ENCODE measurements at places on chromosomes 4 and X.

DNA sequence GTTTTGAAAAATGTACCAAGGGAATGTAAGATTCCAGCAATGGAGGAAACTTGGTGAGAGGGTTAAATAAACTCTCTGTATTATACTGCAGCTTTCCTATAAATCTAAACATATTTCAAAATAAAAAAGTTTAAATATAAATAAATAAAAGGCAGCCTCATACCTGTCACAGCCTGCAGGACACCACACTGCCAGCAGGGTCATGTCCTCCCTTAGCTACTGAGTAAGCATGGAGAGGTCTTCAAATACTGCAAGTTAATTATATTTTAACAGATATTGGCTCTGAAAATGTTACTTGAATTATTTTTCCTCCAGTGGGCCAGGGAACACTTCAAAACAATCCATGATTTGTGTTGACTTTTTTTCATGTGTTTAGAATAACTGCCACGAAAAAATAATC, 852.8 kb upstream of the PCDH7 start:
- DNase-seq: no peak

GRCh38 chr4:183241322-183241640, 78.8 kb downstream of the CLDN22 start:
- DNase-seq: no peak

- DNase-seq: no peak
These were observed 64.6 kb downstream of the CLDN22 start for GRCh38 chr4:183255487-183255886.

GRCh38 chrX:127708155-127708554, 344.0 kb downstream of the ACTRT1 start:
- DNase-seq: no peak
